Lower leg skin (tissue), 4 donors: ENCODE measurements at places on chromosomes 7 and 10. TPM values are rescaled to one million over a fixed set of nuclear protein-coding genes. Genes with fewer than 3 reads are reported as not detected.

DNA sequence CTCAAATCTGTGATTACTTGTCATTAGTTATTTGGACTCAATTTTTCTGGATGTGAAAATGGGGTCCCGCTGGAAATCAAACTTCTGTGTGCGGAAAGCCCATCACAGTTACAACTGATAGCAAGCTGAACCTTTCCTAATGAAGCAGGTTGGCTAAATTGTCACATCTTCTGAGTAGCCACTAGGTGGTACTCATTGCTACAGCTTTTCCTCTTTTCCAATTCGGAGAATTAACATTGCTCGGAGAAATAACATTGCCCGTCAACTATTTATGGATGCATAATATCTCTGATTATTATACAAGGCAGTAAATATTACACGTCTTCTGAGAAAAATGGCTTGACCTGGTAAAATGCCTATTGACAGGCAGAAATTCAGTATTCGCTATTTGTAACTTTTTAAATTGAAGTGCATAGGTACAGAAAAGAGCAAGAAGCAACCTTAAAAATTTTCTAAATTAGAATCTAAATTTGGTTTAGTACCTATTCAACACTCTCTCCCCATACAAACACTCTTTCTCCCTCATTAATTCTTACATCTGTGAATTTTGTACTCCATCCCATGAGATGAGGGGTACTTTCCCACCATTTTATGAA lies 17.3 kb upstream of the BLOC1S2 start:
- DNase-seq: no peak

- no peak for DNase-seq
Observed at GRCh38 chr10:11163780-11164550, 146.3 kb downstream of the CELF2 start.

DNA sequence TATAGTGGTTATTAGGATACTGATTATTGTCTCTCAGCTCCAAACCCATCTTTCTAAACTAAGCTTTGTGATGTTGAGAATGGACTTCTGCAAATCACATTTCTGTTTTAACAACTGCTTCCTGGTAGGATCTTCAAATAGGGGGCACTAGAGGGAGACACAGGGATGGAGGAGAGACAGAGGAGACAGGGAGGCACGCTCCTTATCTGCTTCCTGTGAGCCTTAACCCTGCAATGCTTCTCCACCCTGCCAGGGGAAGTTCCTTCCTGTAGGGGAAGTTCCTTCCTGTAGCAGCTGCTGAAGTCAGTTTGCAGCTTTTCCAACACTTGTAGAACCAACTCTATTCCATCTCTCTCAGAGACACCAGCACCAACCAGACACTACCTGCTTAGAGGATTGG lies 847.2 kb downstream of the CCSER2 start:
- DNase-seq: no peak

DNA sequence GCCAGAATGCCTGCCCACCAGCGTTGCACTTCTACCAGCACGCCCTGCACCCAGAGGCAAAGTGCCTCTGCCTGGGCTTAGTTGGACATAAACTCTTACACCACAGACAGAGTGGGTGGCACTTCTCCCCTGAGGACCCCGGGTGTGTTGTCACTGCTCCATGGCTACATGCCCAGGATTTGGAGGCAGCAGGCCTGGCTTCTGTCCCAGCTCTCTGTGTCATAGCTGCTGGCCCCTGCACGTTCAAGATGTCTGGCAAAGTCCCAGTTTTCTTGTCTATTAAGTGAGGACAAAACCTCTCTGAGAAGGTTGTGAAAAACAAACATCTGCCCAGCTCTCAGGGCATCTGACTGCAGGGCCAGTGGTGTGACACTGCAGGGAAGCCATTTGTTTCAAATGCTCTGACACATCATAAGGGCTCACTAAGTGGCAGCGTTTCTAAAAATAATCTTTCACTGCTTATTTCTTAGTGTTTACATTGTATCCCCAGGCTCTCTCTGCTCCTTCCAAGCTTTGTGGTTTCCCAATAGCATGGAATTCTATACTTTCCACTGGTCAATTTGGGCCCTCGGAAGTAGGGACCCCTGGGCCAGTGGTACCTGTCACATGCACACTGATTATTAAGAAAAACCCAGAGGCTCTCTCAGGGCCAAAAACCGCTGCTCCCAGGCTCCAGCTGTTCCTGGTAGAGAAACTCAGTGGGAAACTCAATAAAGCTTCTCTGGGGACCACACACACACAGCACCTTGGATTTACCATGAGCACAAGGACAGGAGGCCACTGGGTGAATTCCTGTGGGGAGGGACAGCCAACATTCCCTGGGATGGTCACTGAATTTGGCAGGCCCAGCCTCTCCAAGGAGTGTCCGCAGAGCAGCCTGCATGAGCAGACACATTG lies 86.2 kb upstream of the ANLN start:
- peak; percentile 90 for DNase-seq

CCNY gene
- total RNA-seq: 27.9 TPM

DNA sequence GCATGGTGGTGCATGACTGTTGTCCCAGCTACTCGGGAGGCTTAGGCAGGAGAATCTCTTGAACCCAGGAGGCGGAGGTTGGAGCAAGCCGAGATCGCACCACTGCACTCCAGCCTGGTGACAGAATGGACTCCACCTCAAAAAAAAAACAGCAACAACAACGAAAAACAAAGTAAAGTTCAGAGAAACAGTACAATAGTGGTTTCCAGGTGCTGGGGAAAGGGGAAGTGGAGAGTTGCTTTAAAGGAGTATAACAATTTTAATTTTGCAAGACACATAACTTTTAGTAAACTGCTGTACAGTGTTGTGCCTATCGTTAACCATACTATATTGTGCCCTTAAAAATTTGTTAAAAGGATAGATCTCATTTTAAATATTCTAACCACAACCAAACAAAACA lies 662.7 kb upstream of the POT1 start:
- DNase-seq: no peak

GPR15LG gene
- total RNA-seq: 19.1 TPM

DNA sequence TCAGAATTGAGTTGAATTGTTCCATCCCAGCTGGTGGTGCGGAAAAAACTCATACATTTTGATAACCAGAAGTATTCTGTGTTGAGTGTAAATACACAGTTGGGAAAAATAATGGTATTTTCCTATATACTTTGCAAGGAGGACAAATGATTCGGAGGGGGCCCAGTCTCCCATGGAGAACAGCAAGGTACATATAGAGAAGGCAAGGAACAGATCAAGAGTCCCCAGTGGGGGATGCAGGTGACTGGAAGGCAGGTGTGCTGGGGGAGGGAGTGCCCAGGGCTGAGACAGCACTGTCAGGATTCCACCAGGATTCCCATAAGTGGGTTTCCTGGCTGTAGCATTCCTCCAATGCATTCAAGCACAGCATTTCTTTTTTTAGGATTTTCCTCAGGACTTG lies 10.8 kb upstream of the ADCY1 start:
- peak; percentile 75 for DNase-seq

TMEM60 gene
- 11.8 TPM for total RNA-seq

DNA sequence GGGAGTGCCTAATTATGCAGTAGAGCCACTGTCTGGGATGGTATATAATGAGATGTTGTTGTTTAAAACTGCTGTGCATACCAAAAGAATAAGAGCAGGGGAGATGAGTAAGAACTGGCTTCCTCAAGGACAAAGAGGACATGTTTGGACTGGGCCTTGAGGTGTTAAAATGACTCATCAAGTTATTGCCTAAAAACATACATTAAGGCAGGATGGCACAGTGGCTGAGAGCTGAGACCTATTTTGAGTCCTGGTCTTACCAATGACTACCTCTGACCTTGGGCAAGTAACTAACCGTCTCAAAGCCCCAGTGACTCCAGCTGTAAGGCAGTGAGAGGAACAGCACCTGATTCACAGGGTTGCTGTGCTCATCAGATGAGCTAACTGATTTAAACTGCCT lies 71.1 kb downstream of the CFAP58 start:
- no peak for DNase-seq

DNA sequence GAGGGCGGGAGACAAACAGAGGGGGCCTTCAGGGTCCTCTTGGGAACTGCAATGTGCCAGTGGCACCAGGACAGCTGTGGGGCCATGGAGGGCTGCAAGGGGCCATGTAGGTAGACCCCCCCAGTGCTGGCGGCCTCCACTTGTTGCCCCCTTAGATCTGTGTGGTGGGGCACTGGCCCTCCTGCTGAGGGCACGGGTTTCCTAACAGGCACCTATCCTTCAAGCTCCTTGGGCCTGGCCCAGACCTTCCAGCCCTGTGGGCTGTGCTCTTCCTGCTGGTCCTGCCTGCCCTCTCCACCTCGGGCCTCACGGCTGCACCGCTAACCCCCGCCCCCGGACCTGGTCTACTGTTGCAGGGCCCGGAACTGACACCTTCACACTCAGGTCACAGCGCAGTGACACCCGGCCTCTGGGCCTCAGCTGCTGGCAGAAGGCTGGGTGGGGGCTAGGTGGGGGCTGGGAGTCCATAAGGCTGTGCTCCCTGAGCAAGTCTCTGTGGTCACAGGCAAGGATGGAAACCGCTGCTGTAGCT lies 12.6 kb downstream of the RASGEF1A start:
- peak; percentile 10 for DNase-seq

GRCh38 chr10:62166331-62167131 lies 102.1 kb downstream of the RTKN2 start:
- DNase-seq: peak; percentile 26

DNA sequence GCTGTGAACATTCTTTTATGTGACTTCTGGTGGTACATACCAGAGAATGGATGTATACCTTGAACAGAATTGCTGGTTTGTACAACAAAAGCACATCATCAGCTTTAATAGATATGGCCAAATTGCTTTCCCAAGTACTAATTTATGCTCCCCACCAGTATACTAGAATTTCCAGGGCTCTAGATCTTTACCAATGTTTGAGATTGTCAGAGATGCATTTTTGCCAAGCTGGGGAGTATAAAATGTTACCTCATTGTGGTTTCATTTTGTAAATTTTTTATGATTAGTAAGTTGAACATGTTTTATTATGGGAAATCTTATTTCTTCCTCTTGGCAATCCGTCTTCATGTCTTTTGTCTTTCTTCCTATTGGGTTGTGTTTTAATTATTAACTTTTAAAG lies 179.9 kb upstream of the TMEM106B start:
- DNase-seq: no peak

GRCh38 chr7:103549786-103550185 lies 103.8 kb upstream of the SLC26A5 start:
- no peak for DNase-seq

DNA sequence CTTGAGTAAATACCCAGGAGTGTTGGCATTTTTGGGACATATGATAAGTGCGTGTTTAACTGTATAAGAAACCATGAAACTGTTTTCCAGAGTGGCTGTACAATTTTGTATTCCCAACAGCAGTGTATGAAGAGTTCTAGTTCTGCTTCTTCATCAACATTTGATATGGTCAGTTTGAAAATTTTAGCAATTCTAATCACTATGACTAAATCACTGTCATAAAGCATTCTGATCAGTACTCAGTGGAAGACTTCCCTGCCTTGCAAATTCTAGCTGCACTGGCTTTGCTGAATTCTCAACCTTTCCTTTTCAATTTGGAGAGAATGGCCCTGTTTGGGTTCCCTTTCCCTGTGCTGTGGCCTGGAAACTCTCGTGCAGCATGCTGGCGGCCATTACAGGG lies 18.6 kb upstream of the FAM221A start:
- no peak for DNase-seq

GRCh38 chr10:114684084-114684821 lies 26.2 kb upstream of the ABLIM1 start:
- DNase-seq: peak; percentile 52

DNA sequence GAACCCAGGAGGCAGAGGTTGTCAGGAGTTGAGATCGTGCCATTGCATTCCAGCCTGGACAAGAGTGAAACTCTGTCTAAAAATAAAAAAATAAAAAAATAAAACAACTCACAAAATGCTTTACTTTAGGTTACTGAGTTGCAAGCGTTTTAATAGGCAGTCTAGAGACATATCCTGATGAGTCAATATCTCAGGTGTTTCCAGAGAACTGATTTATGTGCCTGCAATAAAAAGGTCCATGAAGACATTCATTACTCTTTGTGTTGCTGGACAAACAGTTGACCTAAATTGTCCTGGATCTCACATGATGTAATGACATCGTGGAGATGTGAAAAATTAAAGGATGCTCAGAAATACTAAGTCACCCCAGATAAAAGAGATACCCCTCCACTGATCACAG lies 31.5 kb downstream of the CDNF start:
- no peak for DNase-seq

NUP205 gene
- 27.6 TPM for total RNA-seq

GRCh38 chr10:99809931-99810615 lies 27.6 kb downstream of the ABCC2 start:
- DNase-seq: no peak

DNA sequence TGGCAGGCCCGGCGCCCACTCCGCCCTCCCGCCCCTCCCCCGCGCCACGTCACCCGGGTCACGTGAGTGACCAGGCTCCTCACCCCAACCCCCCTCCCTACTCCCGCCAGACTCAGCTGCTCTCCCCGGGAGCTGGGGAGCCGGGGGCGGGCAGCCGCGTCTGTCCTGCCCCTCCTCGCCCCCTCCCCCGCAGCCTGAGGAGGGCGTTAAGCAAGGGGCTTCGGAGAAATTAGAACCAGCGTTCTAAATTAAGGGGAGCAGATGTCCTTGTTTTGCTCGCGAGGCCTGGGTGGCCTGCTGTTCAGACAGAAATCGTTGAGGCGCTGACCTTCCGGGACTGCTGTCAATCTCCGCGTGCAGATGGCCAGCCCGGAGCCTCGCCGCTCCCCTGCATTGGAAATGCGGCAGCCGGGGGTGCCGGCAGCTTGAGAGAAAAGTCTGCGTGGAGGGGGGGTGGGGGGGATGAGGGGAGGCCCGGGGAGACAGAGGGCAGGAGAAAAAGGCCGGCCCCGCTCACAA lies 102.2 kb upstream of the ZNF438 start:
- DNase-seq: peak; percentile 95
